ENCODE measurements at places on chromosomes 13 and 19. TPM values are rescaled to one million over a fixed set of nuclear protein-coding genes. Genes with fewer than 3 reads are reported as not detected.

DNA sequence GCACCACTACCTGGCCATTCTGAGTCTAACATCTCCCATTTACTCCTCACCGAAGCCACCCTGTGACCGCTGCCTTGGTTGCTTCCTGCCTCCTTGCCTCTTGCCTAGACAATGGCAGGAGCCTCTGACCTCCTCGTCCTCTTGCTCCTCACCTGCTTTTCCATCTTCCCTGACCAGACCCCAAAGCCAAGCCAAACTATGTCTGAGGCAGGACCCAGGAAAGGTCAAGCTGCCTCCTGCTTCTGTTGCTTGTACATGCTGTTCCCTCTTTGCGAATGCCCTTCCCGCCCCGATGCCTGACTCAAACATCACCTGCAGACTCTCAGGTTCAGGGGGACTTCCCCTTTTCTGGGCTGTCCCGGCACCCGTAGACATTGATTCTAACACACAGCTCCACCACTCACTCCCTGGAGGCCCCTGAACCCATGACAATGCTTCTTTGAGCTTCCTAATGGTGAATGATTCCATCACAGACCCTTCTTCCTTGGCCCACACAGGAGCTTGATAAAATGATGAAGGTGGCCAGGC, 60.8 kb downstream of the F2RL3 start:
- no peak for DNase-seq
- H3K4me3 ChIP-seq, result no peak overlapping the region
- no peak overlapping the region for H3K27ac ChIP-seq
- peaks cover 18% of the 10 kb centered on the region for H3K27me3 ChIP-seq

Gene SYNGR4
- not detected for total RNA-seq

DNA sequence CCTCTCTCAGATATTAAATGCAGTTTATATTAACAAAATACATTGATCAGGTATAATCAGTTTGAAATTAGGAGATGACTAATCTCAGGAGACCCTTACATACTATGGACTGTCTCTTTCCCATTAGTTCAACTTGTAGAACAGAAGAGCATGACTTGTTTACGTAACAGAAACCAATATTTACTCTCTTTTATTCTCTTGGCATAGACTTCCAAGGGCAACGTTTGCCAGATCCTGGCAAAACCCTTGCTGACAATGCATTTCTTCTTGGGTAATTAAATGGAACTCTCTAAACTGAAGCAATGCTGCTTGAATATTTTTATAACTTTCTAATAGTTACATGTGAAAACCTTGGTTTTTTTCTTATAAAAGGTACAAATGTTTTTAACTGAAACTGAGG, 68.3 kb upstream of the MYO16 start:
- no peak for DNase-seq
- no peak overlapping the region for H3K27ac ChIP-seq
- peaks cover 8% of the 10 kb centered on the region for H3K27me3 ChIP-seq
- no peaks in the 10 kb centered on the region for H3K4me1 ChIP-seq
- H3K36me3 ChIP-seq, result no peaks in the 10 kb centered on the region
- no peak overlapping the region for H3K4me3 ChIP-seq

DNA sequence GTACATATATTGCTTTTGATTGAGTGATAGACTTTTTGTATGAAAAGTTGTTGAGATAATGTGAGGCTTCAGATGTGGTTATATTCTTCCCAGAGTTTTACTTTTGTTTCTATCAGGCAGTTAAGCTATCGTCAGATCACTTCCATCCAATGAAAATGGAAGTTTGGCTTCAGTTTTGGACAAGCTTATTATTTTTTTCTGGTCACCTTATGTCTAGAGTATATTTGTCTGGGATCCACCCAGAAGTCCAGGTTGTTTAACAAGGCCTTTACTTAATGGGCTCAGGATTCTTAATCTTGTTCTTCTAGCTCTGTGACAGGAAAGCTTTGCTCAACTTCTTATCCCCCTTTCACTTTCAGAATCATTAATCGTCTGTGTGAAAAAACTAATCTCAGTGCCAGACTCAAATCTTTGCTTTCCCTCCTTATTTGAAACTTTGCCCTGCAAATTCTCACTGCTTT, 150.9 kb downstream of the PDS5B start:
- peaks cover 20% of the 10 kb centered on the region for H3K36me3 ChIP-seq
- peak overlapping the region; percentile 69 for H3K4me3 ChIP-seq
- peaks cover 27% of the 10 kb centered on the region for H3K4me1 ChIP-seq
- peak overlapping the region; percentile 92 for H3K27ac ChIP-seq
- DNase-seq, result no peak

- H3K27me3 ChIP-seq, result no peaks in the 10 kb centered on the region
- DNase-seq, result no peak
- H3K4me3 ChIP-seq, result no peak overlapping the region
These were observed 51.1 kb downstream of the N4BP2L1 start for GRCh38 chr13:32376642-32377415.

GRCh38 chr19:38710928-38711725, 33.1 kb downstream of the CAPN12 start:
- DNase-seq, result no peak
- no peak overlapping the region for H3K4me3 ChIP-seq
- peaks cover 20% of the 10 kb centered on the region for H3K36me3 ChIP-seq
- H3K27me3 ChIP-seq, result no peaks in the 10 kb centered on the region
- no peaks in the 10 kb centered on the region for H3K4me1 ChIP-seq

Gene ZNF497
- 1.5 TPM for total RNA-seq

Gene SPRED3
- 3.0 TPM for total RNA-seq

GRCh38 chr19:23056516-23056915, 53.5 kb upstream of the ZNF728 start:
- H3K27me3 ChIP-seq, result no peaks in the 10 kb centered on the region
- no peak overlapping the region for H3K4me3 ChIP-seq
- no peaks in the 10 kb centered on the region for H3K4me1 ChIP-seq

Gene SMIM44
- not detected for total RNA-seq

GRCh38 chr13:40666933-40667621, 636 bp upstream of the FOXO1 start:
- peaks cover 36% of the 10 kb centered on the region for H3K4me1 ChIP-seq
- H3K36me3 ChIP-seq, result peaks cover 19% of the 10 kb centered on the region
- H3K4me3 ChIP-seq, result peak overlapping the region; percentile 83
- H3K27me3 ChIP-seq, result no peaks in the 10 kb centered on the region
- H3K27ac ChIP-seq, result peak overlapping the region; percentile 84

DNA sequence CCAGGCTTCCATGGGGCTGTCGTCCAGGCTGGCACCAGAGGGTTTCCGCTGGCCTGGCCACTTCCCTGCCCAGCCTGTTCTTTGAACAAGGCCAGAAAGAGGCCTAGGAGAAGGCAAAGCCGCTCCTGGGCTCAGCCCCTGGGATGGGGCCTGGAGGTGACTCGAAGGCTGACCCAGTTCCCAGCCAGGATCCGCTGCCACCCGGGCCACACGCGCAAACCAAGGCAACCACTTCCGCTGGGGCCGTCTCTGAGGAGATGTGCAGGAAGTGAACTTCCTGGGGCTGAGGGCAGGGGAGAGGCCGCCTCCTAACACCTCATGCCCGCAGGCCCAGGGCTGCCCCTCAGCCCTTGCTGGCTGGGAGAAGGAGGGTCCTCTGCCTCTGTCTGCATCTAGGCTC, 15.2 kb downstream of the PLEKHF1 start:
- peaks cover 75% of the 10 kb centered on the region for H3K4me1 ChIP-seq
- peak; percentile 92 for DNase-seq
- no peaks in the 10 kb centered on the region for H3K27me3 ChIP-seq

DNA sequence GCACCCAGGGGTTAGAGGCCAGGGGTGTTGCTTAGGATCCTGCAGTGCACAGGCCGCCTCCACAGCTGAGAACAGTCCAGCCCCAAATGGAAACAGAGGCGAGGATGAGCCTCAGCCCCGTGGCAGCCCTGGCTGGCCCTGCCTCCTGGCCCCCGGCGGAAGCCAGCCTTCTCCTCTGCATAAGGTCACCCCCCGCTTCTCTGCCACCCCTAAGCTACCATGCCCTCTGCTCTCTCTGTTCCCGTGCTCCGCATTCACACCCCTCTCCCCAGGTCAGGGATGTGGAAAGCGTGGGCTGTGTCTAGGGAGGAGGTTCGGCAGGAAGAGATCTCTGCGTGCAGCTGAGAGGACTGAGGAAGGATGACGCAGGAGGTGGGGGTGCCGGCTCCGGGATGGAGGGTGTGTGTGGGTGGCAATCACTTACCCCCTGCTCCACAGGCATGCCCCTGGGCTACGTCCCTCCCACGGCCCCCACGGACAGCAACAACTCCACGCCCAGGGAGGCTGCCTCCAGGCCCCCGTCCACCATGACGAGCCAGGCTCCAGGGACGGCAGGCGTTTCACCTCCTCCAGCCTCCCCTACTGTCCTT, 6.0 kb downstream of the SSC5D start:
- no peaks in the 10 kb centered on the region for H3K4me1 ChIP-seq
- H3K4me3 ChIP-seq, result no peak overlapping the region
- no peak overlapping the region for H3K27ac ChIP-seq
- no peak for DNase-seq
- H3K36me3 ChIP-seq, result no peaks in the 10 kb centered on the region
- peaks cover 2% of the 10 kb centered on the region for H3K27me3 ChIP-seq

GRCh38 chr13:108827646-108828045, 198.2 kb downstream of the MYO16 start:
- no peaks in the 10 kb centered on the region for H3K4me1 ChIP-seq
- H3K4me3 ChIP-seq, result no peak overlapping the region
- no peak for DNase-seq
- no peak overlapping the region for H3K27ac ChIP-seq
- no peaks in the 10 kb centered on the region for H3K36me3 ChIP-seq

DNA sequence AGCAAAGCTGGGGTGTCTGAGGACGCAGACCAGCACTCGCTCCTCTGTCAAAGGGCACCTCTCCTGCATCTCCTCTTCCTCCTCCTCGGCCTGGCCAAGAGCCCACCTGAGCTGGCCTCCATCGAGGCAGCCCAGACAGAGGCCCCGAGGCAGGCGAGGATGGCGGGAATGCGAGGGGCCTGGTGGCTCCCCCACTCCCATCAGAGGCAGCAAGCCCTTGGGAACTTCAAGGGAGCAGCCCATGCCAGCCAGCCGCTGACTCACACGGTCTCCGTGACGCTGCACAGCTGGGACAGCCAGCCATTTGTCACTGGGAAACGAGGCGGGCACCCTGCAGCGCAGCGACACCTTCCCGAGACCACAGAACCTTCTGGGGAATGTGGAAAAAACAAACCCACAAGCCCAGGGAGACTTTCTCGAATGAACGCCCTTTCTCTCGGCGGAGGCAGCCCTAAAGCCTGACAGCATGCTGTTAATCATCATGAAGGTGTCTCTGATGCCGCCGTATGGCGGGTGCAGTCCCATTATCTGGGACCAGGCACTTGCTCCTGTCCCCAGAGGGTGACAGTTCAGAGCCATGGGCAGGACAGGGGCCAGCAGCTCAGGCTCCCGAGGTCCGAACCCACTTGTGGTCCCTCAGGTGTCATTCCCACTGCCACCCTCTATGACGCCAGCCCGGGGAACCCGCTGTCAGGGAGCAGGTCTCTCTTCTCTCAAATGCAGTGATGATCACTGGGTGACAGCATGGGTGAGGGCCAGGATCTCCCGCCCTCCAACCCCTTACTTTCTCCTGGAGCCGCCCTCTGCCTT, 53.0 kb downstream of the PEPD start:
- H3K36me3 ChIP-seq, result peaks cover under 1% of the 10 kb centered on the region
- H3K4me1 ChIP-seq, result no peaks in the 10 kb centered on the region
- H3K27me3 ChIP-seq, result no peaks in the 10 kb centered on the region
- no peak overlapping the region for H3K4me3 ChIP-seq
- no peak overlapping the region for H3K27ac ChIP-seq
- DNase-seq, result no peak

Gene TLE6
- total RNA-seq, result 3.5 TPM

DNA sequence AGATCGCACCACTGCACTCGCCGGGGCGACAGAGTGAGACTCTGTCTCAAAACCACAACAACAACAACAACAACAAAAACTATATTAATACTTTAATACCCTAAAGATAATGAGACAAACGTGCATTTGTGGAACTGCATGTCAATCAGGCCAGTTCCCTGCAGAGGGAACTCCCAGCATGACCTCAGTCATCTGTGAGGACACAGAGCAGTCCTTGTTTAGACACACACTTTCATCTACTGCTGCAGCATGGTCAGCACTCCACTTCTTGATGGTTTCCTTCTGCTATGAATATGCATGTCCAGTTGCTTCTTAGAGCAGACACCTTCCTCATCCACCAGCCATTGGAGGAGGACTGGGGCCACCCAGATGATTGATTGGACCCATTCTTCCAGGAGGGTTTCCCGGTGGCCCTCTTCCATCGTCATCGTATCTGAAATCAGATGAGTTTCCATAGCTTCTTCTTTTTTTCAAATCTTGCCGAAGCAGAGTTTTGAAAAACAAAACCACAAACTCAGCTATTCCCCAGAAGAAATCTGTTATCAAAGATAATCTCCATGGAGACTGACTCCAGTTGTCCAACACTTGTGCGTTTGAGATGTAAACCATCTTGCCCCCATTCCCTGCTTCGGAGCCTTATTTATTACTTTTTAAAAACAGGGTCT, 26.5 kb downstream of the ZNF607 start:
- no peak overlapping the region for H3K4me3 ChIP-seq
- DNase-seq, result peak; percentile 4
- H3K27me3 ChIP-seq, result no peaks in the 10 kb centered on the region
- H3K36me3 ChIP-seq, result peaks cover 26% of the 10 kb centered on the region
- H3K27ac ChIP-seq, result no peak overlapping the region

- H3K36me3 ChIP-seq, result no peaks in the 10 kb centered on the region
- H3K4me3 ChIP-seq, result no peak overlapping the region
- H3K27ac ChIP-seq, result no peak overlapping the region
- peaks cover 2% of the 10 kb centered on the region for H3K27me3 ChIP-seq
- DNase-seq, result no peak
These were observed 387.3 kb downstream of the LIG4 start for GRCh38 chr13:107827840-107828549.

- no peaks in the 10 kb centered on the region for H3K27me3 ChIP-seq
- no peak overlapping the region for H3K4me3 ChIP-seq
- no peaks in the 10 kb centered on the region for H3K36me3 ChIP-seq
- no peak for DNase-seq
These were observed 8.0 kb upstream of the SMARCA4 start for GRCh38 chr19:10952809-10953208.

GRCh38 chr13:77696006-77696878, 1.2 kb upstream of the SLAIN1 start:
- H3K27ac ChIP-seq, result no peak overlapping the region
- DNase-seq, result no peak
- H3K36me3 ChIP-seq, result peaks cover 4% of the 10 kb centered on the region
- peaks cover 33% of the 10 kb centered on the region for H3K4me1 ChIP-seq

- peaks cover 10% of the 10 kb centered on the region for H3K27me3 ChIP-seq
- H3K4me3 ChIP-seq, result no peak overlapping the region
- DNase-seq, result no peak
- no peaks in the 10 kb centered on the region for H3K4me1 ChIP-seq
- no peaks in the 10 kb centered on the region for H3K36me3 ChIP-seq
These were observed 2.2 kb upstream of the LYPD5 start for GRCh38 chr19:43804432-43804831.

DNA sequence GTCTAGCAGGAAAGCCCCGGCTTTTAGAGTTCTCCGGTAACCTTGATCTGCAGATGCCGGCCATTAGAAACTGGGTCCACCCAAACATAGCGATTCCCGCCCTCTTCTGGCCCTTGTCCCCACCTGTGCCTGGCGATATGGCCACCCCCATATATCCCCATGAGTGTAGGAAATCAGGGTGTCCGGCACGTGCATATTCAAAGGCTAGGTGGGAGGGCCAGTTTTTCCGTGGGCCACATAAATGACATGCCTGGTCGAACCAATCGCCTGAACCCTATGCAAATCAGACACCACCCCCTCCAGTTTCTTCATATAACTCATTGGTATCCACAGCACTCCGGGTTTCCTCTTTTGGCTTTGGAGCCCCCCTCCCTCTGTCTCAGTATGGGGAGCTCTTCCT, 37.4 kb downstream of the ERICH4 start:
- DNase-seq, result no peak
- peaks cover 21% of the 10 kb centered on the region for H3K27me3 ChIP-seq
- no peaks in the 10 kb centered on the region for H3K36me3 ChIP-seq
- no peak overlapping the region for H3K27ac ChIP-seq

GRCh38 chr13:73194310-73194709, 135.5 kb downstream of the KLF5 start:
- no peak overlapping the region for H3K4me3 ChIP-seq
- H3K36me3 ChIP-seq, result no peaks in the 10 kb centered on the region
- peaks cover 12% of the 10 kb centered on the region for H3K27me3 ChIP-seq
- DNase-seq, result no peak
